Activated CD4-positive, alpha-beta T cell treated with anti-CD3 and anti-CD28 coated beads, Interleukin-2, amount 50 U/mL, for 1 hour (primary cell): ENCODE measurements at places on chromosomes 3 and 15.

- DNase-seq = no peak
These were observed 142.1 kb downstream of the NUP210 start for GRCh38 chr3:13277860-13278531.

GRCh38 chr3:143084856-143085731, 34.5 kb upstream of the CHST2 start:
- DNase-seq = no peak

DNA sequence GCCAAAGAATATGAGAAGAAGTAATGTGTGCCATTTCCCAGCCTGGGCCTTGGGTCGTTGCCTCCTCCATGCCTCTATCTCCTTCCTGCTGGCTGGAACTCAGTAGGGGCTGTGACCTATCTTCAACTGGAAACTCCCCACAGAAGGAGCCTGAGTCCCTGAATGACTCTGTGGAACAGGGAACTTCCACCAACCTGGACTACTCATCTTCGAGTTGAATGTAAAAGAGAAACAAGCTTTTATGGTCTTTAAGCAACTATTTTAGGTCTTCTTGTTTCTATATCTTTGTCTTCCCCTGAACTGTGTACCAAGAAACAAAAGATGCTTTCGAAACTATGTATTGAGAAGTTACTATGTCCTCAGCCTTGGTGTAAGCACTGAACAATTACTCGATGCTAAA, 355.3 kb upstream of the NR2F2 start:
- DNase-seq = no peak

- no peak for DNase-seq
These were observed 290.8 kb downstream of the UBE2E2 start for GRCh38 chr3:23493889-23494288.

GRCh38 chr15:50953302-50953701, 44.8 kb downstream of the AP4E1 start:
- no peak for DNase-seq

DNA sequence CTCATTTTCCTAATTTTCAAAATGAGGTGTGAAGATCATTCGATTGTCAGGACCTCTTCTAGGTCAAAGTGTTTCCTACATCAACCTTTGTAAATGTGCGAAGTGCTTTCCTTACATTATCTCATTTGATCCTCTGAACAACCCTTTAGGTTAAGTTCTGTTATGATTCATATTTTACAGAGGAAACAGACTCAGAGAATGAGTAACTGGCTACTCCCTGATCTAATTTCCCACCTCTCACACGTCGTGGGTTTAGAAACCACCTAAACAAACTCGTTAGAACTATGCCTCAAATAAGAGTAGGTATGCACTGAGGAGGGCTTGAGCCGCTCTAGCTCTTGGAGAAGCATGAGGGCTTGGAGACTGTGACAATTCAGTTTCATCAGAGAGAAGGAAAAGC, 148.6 kb downstream of the CD47 start:
- DNase-seq = no peak

DNA sequence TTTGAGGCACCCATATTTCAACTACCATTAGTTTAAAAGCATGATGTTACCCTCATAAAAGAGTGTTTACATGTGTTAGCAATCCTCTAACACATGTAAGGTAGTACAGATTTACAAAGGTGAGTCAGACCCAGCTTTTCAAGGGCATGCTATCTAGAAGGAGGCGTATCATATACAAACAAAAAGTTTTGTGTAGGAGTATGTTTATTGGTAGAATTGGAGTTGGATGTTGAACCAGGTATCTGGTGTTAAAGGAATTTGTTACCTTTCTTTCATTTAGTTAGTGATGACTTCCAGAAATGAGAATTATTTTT, 2.4 kb downstream of the HACD3 start:
- DNase-seq = no peak

DNA sequence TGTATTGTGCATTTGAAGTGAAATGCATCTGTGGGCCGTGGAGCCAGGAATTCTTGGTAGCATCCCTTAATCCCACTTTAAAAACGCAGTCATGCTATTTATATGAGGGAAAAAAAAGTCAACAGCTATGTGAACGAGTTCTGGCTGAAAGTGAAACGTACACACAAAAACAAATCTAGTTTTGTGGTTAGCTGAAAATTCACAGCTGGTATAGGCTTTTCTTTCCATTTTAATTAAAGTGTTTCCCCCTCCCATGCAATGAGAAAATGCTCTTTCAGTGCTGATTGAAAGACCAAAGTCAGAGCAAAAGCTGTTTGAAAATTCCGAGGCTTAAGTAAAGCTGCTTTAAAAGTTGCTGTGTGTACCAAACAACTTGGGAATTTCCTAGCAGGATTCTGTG, 297.4 kb downstream of the PLCL2 start:
- no peak for DNase-seq

DNA sequence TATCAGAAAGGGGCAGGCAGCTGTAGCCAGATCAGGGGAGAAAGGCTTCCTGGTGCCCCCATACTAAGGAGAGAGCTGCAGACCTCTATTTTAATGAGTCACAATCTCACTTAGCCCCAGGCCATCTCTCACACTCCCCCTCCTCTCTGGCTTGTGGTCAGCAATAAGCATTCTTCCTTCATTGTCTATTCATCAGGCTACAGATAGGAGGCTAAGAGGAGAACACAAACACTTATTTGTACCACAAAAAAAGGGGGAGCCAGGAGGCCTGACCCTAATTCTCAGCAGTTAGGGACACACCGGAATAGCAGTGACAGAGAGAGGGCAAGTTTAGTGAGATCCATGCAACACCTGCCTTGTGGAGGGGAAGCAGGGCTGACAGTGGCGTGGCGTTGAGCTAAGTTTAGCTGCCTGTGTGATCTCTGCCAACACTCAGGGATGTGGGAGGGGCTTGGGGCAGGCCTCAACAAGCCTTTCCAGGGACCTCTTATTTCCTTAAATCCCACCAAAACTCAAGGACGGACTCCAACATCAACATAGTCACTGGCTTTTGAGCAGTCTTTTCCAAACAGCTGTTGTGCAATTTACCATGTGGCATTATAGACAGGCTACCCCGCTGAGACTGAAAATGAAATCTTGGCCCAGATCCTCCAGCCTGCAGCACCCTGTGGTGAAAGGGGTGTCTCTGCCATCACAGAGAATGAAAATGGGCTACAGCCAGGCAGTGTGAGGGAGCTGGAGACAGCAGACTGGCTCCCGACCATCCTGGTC, 191.9 kb upstream of the TSC22D2 start:
- no peak for DNase-seq

DNA sequence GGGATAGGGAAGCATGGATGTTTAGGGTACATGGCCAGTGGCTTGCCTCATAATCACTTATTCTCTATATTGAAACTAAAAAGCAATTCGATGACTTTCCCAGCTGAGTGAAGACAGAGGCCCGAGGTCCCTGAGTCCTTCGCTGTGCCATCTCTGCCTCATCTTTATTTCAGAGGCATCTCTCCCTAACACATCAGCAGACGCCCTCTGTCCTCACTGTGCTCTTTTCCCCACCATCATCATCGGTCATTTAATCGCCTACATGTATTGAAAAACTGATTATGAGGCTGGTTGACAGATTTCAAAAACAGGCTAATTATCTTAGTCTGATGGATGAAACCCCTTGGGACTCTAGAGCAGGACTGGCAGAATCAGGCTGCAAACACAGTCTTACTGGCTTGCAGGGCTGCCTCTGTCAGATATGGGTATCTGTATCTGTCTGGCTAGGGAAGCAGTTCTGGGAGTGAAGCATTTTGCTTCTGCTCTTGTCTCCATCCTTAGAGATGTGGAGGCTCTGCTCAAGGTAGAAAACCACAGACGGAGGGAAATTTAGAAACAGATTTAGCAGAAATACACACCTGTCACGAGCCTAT, 291.0 kb upstream of the CHRM5 start:
- DNase-seq = no peak

GRCh38 chr3:142374687-142375086, 73.2 kb downstream of the XRN1 start:
- DNase-seq = no peak

- DNase-seq = no peak
These were observed 1178.7 kb downstream of the ROBO1 start for GRCh38 chr3:78588906-78589621.

GRCh38 chr3:32443478-32443877, 51.8 kb downstream of the CMTM7 start:
- DNase-seq = no peak
